ENCODE measurements at places on chromosomes 2 and 18.

- no peak for DNase-seq
Measured at GRCh38 chr2:225515033-225515432, 115.5 kb downstream of the NYAP2 start.

DNA sequence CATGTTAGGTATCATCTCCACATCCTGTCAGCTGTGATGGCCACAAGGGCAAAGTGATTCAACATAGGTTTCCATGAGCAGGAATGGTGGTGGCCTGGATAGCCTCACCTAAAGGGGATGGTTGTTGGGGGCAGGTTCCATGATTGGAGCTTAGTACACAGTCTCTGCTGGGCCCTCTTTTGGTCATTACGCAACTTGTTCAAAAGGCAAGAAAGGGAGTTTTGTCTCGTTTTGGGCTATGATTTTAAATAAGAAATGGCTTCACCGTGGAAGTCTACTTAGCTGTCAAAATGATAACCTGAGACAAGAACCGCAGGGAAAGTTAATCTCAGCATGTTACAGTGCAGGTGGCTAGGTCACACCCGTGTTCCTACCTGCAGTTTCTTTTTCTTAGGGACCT is 13.1 kb upstream of the MC4R start:
- DNase-seq = no peak

- no peak for DNase-seq
Measured at GRCh38 chr2:65434592-65435241, 2.3 kb upstream of the SPRED2 start.

GRCh38 chr18:46868169-46868921 is 49.0 kb downstream of the PIAS2 start:
- no peak for DNase-seq

DNA sequence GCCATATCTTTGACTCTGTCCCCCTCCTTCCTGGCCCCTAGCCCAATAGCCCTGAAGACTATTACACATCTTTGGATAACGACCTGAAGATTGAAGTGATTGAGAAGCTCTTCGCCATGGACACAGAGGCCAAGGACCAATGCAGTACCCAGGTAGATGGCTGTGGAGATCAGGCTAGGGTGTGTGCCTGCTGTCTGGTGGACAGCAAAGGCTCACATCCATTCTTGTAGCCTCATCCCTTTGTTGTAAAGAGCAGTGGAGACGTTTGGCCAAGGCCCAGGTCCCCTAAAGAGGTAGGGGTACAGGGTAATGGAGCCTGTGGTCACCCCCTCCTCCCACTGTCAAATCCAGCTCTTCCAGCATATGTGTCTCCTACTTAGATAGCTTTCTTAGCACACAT is 81.4 kb downstream of the EPAS1 start:
- DNase-seq = no peak

GRCh38 chr2:96883306-96883705 is 13.4 kb upstream of the SEMA4C start:
- DNase-seq = no peak

- DNase-seq = no peak
Measured at GRCh38 chr2:207504513-207505170, 25.1 kb upstream of the CREB1 start.

- DNase-seq = no peak
Measured at GRCh38 chr2:205681401-205682238, 681 bp upstream of the NRP2 start.

GRCh38 chr2:168076731-168077130 is 170.7 kb downstream of the STK39 start:
- DNase-seq = no peak

GRCh38 chr2:26214759-26215158 is 29.7 kb downstream of the HADHA start:
- no peak for DNase-seq

DNA sequence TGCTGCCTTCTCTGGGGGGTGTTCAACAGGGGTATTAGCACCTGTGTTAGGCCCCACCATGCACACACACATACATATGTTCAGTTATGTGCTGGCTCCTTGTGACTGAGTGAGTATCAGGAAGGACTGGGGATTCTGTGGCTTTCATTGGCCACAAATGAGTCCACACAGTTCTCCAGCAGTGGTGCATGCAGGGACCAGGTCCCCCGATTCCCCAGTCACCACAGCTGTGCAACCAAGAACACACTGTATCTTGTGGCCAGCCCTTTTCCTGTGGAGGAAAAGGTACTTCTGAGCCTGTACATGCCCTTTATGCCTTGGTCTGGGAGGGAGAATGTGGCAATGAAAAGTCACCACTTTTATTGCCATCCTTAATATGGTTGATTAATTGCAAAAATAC is 74.9 kb upstream of the KLF7 start:
- DNase-seq = no peak

DNA sequence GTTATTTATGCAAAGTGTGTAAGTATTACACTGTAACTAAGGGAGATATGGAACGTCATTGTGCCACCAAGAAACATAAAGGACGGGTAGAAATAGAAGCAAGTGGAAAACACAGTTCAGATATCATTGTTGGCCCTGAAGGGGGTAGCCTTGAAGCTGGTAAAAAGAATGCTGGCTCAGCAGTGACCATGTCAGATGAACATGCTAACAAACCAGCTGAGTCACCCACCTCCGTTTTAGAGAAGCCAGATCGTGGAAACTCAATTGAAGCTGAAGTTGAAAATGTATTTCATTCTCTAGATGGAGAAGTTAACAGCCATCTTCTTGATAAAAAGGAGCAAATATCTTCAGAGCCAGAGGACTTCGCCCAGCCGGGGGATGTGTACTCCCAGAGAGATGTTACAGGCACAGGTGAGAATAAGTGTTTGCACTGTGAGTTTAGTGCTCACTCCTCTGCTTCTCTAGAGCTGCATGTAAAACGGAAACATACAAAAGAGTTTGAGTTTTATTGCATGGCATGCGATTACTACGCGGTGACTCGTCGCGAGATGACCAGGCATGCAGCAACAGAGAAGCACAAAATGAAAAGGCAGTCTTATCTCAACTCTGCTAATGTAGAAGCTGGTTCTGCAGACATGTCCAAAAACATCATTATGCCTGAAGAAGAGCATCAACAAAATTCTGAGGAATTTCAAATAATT is 36.1 kb downstream of the ZNF407 start:
- DNase-seq = no peak

- peak; percentile 14 for DNase-seq
Measured at GRCh38 chr2:240149943-240150784, 9.7 kb upstream of the OTOS start.

DNA sequence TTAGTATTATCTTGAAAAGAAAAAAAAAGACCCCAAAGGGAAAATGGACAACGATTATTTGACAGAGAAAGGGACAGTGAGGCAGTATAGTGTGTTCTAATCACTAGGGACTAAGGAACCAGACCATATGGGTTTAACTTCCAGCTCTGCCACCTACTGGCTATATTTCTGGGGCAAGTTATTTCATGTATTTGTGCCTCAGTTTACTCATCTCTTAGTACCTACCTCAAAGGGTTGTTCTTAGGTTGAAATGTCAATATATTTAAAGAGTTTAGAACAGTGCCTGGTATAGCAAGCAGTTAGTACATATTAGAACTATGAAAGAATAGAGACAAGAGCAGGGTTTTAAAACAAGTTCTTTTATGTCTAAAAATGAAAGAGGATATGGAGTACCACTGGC is 42.7 kb downstream of the PRKD3 start:
- no peak for DNase-seq

- no peak for DNase-seq
Measured at GRCh38 chr2:29459445-29460179, 344.4 kb downstream of the CLIP4 start.
